ENCODE measurements at places on chromosomes 5 and 9.

- DNase-seq = no peak
Measured at GRCh38 chr9:82353631-82354278, 365.2 kb downstream of the SPATA31D1 start.

DNA sequence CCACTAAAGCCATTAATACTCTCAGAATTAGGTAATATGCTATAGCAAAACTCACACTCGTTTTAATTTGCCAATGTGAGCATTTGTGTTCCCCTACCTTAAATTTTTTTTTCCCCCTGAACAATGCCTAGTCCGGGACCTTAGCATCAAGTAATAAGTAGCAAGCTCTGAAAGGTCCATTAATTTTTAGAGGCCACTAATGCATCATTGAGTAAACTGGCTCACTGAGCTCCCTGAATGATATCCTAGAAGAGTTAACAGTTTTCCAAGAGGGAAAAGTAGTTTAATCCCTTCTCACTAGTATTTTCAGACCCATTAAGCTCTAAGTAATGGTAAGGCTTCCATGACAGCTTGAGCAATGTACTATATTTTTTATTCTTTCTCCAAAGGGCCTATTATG, 242.2 kb downstream of the MAT2B start:
- no peak for DNase-seq

GRCh38 chr5:9543311-9543920, 2.5 kb downstream of the SEMA5A start:
- no peak for DNase-seq

DNA sequence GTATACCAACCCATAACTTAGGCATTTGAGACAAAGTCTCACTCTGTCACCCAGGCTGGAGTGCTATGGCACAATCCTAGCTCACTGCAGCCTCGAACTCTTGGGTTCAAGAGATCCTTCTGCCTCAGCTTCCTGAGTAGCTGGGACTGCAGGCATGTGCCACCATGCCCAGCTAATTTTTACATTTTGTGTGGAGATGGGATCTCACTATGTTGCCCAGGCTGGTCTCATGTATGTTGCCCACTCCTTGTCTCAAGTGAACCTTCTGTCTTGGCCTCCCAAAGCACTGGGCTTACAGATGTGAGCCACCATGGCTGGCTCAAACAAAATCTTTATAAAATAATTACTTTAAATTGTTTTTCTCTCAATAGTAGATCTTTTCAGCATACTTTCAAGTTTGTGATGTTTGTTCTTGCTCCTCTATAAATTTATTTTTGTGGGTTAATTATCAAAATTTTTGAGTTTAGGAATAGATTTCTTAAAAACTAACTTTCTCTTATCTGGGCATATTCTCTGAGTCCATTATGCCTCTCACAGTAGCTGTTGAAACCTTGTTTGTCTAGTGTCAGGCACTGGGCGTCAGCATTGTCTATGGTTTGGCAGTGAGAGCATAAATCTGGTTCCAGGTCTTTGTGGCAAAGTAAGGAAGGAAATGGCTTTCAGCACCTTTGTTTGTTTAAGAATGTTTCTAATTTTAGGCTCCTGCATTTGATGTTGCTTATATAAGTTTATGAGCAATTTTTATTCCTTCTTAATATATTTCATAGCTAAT, 38.7 kb downstream of the NLN start:
- no peak for DNase-seq

DNA sequence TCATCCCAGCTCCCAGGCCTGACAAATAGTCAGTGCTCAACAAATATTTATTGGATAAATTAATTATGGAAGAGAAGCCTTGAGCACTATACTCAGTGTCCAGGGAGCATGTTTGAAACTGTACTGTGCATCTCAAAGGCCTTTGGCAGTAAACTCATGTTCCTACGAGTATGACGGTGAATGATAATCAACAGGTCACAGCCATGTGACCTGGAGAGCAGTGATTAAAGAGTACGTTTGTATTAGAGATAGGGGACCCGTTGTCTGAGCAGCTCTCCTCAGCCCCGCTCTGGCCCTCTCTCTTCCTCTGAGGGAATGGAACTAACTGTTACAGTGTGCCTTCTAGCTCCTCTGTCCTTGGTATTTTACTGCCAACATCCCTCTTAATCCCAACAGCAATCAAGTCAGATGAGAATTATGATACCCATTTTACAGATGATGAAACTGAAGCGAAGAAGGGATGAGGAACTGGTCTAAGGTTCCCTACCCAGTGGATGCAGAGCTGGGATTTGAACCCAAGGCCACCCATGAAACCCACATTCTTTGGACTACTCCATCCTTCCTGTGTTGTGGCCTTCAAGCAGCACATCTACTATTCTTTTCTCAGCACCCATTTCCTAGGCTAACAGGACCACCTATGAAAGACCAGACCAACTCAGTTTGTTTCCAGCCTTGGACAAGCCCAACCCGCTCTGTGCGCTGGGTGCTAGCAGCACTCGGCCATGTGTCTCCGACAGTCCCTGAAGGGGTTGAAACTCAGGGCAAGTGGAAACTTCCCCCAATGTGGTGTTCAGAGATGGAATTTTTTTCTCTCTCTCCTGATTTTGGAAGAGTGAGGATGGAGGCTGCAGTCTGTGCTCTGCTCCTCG, 34.9 kb downstream of the SPRY4 start:
- DNase-seq = no peak

DNA sequence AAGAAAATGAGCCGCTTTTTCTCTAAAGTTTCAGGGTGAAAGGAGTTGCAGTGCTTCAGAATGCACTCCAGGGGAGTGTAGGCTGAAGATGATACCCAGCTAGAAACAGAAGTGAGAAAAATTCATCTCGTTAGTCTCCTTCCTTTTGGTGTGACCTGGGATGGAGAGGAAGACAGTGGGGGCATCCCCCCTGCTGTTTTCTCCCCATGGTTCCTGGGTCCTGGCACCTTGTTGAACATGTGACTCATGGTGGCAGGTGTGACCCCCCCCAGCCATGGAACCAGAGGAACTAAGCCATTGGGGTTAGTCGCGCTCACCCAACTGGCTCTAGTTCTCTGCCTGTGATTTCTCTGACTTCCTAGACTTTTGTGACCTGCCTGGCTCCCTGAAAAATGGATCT, 424.6 kb downstream of the CSNK1G3 start:
- DNase-seq = no peak

GRCh38 chr5:54544044-54544443, 26.5 kb downstream of the SNX18 start:
- DNase-seq = no peak

DNA sequence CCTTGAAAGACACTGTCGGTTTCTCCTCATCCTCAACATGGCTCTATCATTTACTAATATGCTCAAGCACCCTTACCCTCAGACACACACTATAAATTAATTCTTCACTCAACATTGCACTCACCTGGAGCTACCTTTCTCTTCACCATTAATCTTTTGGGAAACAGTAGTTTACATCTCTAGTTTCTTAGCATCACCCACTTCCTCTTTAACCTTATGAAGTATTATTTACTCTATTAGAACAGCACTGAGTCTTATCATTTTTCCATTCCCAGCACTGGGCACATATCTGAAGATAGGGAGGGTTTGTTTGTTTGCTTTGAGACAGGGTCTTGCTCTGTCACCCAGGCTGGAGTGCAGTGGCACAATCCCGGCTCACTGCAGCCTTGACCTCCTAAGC, 213.5 kb downstream of the SMARCA2 start:
- DNase-seq = no peak

GRCh38 chr5:150175536-150175935, 9.0 kb downstream of the CDX1 start:
- peak; percentile 6 for DNase-seq

GRCh38 chr9:87342743-87343142, 154.9 kb upstream of the DAPK1 start:
- DNase-seq = no peak

GRCh38 chr5:88214655-88215054, 54.0 kb downstream of the TMEM161B start:
- DNase-seq = no peak

GRCh38 chr5:66329078-66329477, 185.0 kb downstream of the SREK1 start:
- DNase-seq = no peak

Data from MV-4-11 (cell line).